NCI-H69 (cell line): ENCODE measurements at places on chromosomes 16 and 17.
A peak's percentile ranks its signal among the peaks of the same experiment; 100 is the strongest.

DNA sequence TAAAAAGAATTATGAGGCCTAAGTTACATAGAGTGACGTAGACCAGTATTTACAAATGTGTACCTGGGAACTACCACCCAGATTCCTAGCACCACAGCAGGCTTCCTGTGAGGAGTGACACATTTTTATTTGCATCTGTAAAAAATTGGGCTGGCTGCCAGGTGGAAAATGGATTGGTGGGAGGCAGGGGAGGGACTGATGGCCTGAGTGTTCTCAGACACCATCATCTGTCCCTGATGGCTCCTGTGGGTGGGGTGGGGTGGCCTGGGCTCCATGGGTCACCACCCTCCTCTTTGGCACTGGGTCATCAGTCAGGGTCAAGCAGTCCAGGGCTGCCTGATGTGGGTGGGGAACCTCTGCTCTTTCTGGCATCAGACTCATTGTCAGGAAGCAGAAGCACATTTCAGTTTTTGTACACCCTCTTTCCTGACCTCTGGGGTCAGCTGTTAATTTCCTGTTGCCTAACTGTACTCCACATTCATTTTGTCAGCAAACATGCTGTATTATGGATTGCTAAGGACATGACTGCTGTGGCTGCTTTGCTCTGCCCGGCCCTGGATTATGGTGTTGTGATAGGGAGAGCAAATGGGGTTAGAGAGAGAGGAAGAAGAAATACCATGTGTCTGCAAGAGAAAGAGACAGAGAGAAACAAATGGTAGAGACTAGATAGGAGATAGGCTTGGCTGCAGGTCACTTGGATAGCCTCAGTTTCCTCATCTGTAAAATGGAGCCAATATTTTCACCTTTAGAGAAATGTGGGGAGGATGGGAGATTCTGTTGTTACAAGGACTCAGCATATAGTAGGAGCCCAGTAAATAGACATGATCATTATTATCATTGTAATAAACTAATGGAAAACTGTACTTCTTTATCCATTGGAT, 11.6 kb upstream of the MFAP4 start:
- DNase-seq = peak; percentile 92

DNA sequence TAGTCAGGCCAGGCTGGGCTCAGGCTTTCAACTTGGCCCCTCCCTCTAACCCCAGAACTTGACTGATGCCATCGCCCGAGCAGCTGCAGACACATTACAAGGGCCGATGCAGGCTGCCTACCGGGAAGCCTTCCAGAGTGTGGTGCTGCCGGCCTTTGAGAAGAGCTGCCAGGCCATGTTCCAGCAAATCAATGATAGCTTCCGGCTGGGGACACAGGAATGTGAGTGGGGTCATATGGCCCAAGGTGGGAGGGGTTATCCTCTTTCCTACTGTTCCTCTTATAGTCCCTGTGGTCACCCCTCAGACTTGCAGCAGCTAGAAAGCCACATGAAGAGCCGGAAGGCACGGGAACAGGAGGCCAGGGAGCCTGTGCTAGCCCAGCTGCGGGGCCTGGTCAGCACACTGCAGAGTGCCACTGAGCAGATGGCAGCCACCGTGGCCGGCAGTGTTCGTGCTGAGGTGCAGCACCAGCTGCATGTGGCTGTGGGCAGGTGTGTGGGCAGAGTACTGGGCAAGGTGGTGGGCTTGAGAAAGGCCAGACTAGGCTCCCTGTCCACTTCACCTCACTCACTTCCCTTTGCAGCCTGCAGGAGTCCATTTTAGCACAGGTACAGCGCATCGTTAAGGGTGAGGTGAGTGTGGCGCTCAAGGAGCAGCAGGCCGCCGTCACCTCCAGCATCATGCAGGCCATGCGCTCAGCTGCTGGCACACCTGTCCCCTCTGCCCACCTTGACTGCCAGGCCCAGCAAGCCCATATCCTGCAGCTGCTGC, 2.1 kb upstream of the NRN1L start:
- DNase-seq = no peak

DNA sequence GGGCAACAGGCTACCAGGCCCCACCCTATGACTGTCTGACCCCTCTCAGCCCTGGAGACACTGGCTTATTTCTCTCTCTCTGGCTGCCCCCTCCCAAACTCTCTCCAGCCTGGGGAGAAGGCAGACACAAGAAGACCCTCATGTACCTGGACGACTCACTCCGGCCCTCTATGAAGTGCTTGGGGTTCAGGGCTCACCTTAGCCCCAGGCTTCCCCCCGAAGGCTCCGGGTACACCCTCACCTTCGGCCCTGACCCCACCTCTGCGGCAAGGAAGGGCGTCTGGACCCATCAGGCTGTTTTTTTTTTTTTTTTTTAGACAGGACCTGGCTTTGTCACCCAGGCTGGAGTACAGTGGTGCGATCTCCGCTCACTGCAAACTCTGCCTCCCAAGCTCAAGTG, 906 bp upstream of the CARMIL2 start:
- DNase-seq = no peak

GRCh38 chr17:73802314-73802713, 158.1 kb upstream of the SDK2 start:
- peak; percentile 86 for DNase-seq

DNA sequence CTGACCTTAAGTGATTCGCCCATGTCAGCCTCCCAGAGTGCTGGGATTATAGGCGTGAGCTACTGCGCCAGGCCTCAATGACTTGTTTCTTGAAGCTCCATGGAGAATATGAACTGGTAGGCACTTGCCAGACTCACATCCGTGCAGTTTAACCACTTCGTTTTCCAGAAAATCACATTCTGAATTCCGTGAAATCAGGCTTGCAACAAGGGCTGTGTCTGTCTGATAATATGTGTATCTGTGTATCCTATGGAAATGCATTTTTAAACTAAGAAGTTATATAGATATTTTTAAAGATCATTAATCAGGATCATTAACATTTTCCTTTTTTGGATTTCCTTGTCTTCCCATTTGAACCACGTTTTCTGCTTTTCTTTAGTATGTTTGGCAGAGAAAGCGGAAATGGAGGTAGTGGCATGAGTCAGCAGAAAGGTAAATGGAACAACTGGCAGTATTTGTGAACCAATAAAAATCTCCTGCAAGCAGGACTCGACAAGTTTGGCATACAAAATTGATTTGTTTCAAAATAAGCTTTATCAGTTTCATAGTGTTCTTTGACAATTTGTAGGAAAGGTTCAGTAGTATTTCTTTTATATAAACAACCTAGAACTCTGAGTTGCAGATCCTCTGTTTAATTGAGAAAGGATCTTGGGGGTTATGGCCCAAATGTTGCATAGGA, 33.0 kb downstream of the USP10 start:
- DNase-seq = no peak

GRCh38 chr16:72902206-72902605, 145.7 kb downstream of the ZFHX3 start:
- no peak for DNase-seq

DNA sequence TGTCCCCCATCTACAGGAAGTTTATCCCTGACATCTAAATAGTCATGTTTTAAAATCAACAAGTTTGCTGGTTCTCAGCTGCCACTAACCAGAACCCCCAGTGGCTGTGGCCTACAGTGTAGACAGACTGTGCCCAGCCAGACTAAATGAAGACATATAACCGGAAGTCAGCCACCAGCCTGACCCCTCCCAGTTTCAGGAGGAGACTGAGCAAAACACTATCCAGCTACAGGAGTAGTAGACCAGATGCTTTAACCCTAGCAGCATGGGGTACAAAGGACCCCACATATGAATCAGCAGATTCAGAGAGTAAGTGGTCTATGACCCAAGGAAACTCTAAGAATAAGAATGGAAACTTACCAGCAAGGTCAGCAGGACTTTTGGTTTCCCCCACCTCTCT, 83.4 kb downstream of the HIC1 start:
- peak; percentile 77 for DNase-seq

GRCh38 chr17:29847118-29847517, 82.9 kb downstream of the SSH2 start:
- no peak for DNase-seq

GRCh38 chr16:85330006-85330693, 217.9 kb upstream of the CIBAR2 start:
- peak; percentile 78 for DNase-seq

DNA sequence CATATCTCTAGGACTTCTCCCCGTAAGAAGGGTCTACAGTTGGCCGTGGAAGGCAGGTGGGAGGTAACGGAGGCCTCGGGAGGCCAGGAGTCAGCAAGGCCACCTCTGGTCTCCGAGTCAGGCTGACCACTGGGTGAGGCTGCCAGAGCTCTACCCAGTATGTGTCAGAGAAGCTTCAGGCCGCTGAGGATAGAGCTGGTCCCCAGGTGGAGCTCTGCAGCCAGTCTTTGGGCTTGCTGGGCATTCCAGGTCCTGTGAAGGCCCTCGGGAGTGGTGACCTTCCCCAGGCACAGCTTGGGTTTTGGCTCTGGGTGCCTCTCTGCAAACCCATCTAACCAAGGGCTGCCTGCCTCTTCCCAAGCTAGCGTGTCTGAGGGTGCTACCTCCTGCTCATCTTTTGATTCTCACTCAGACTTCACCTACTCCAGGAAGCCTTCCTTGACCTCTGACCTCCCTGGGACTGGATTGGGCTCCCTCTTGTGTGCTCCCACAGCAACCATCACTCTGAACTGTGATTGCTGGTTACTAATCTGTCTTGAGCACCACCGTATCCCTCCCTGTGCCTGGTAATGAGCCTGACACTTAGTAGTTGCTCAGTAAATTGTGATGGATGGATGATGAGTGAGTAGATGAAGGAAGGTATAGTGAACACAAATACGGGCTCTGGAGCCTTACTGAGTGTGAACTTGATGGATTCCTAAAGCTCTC, 22.3 kb downstream of the RHBDL3 start:
- no peak for DNase-seq

DNA sequence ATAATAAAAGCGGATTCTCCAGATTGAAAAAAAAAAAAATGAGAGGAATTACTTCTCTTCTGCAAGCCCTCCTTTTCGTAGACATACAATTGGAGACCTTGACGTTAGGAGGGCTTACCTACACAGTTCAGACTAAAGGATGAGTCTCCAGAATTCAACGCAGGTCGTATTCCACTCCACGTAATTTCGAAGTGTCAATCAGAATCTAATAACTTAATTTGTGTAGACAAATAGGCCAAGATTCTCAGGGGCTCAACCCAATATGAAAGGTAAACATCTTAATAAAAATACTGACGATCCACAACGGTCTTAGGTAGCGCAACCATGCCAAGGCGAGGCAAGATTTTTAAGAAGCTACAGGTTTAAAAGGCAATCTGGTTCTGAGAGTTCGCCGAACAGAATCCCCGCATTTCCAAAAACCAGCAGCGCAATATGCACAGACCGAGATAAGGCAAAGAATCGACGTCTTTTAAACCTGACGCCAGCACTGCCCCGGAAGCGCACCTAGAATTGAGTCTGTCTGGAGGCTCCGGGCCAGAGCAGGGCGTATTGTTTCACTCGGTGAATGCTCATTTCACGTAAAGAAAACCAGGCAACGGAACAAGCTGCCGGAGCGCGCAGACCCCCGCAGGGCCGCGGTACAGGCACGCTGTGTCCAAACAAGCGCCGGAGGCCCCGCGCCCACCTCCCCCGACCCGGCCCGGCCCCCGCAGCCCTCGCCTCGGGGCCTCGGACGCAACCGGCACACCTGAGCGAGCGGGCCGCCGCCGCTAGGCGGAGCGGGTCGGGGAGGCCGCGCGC, 623 bp downstream of the MBTPS1 start:
- peak; percentile 81 for DNase-seq

GRCh38 chr17:36722121-36722902, 120.9 kb downstream of the MRM1 start:
- DNase-seq = peak; percentile 98

DNA sequence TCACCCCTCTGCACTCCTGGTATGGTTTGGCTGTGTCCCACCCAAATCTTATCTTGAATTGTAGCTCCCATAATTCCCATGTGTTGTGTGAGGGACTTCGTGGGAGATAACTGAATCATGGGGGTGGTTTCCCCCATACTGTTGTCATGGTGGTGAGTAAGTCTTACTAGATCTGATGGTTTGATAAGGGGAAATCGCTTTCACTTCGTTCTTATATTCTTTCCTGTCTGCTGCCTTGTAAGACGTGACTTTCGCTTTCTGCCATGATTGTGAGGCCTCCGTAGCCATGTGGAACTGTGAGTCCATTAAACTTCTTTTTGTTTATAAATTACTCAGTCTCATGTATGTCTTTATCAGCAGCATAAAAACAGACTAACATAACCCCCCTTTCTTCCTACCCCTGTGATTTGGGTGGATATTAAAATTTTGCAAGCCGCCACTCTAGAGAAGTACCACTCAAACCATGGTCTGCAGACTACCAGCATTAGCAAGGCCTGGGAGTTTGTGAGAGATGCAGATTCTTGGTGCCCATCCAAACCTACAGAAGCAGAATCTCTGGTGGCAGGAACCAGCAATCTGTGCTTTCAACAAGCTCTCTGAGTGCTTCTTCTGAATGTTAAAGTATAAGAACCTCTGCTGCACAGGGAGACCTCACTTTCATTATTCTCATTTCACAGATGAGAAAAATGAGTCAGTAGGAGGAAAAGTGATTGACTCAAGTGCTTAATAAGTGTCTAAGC, 999.5 kb upstream of the EEF2KMT start:
- no peak for DNase-seq

DNA sequence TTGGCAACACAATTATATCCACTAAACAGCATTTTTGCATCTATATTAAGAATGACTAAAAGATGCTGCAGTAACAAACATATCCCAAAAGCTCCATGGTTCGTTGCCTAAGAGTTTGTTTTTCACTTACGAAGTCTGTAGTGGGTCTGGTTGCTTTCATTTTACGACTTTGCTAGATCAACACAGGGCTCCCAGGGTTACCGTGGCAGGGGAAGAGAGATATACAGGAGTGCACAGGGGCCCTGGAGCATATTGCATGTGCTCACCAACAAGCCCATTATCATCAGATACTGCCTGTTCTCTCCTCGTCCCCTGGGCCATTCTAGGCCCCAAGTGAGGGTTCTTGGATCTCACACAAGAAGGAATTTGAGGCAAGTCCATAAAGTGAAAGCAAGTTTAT, 3.1 kb upstream of the MMP2 start:
- DNase-seq = no peak

GRCh38 chr16:73404001-73404400, 356.1 kb upstream of the ZFHX3 start:
- peak; percentile 24 for DNase-seq

DNA sequence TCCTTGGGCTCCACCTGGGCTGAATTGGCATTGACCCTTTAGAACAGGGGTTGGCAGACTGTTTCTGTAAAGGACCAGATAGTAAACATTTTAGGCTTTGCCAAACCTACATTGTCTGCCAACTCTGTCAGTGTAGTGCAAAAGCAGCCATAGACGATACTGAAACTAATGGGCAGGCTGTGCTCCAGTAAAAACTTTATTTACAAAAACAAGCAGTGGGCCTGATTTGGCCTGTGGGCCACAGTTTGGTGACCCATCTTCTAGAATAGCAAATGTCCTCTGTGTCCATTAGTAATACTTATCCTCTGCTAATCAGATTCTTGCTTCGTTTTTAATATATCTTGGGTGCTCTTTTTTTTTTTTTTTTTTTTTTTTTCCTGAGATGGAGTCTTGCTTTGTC, 6.2 kb downstream of the UTP4 start:
- DNase-seq = no peak
